ENCODE measurements at places on chromosomes 2 and 18.
A peak's percentile ranks its signal among the peaks of the same experiment; 100 is the strongest.

DNA sequence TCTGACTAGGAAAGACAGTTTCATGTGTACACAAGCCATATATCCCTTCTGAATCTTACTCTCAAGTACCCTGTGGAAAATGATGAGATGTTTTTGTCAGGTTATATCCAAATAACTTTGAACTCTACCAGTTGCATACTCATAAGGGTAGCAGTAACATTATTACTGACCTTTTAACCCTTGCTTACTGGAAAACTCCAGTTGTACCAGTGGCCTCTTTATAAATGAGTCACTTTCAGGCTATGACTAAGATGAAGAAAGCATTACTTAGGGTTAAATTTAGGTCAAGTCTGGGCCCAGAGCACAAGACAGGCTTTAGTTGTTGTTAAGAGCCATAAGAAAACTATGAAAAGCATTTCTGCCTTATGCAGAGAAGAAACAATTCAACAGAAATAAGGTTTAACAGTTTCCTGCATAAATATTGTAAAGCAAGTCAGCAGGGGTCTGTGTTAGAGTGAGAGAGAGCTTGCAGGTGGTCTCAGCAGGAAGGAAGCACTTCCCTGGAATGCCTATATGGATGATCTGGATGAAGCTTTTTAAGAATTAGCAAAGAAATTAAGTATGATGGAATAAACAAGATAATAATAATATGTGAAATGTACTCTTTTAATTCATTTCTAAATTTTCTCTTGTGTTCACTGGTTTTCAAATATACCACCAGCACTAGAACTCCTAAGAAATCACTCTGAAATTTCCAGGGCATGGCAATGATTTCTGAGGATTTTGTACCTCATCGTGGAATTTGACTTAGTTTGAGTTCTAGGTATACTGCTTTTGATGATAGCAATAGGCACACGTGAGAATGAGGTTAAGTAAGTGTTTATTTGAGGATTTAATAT, 126.6 kb downstream of the UBE2E3 start:
- no peaks in the 10 kb centered on the region for H3K27me3 ChIP-seq
- peak; percentile 96 for ATAC-seq
- H3K36me3 ChIP-seq = no peaks in the 10 kb centered on the region
- peak overlapping the region; percentile 47 for H3K4me3 ChIP-seq

DNA sequence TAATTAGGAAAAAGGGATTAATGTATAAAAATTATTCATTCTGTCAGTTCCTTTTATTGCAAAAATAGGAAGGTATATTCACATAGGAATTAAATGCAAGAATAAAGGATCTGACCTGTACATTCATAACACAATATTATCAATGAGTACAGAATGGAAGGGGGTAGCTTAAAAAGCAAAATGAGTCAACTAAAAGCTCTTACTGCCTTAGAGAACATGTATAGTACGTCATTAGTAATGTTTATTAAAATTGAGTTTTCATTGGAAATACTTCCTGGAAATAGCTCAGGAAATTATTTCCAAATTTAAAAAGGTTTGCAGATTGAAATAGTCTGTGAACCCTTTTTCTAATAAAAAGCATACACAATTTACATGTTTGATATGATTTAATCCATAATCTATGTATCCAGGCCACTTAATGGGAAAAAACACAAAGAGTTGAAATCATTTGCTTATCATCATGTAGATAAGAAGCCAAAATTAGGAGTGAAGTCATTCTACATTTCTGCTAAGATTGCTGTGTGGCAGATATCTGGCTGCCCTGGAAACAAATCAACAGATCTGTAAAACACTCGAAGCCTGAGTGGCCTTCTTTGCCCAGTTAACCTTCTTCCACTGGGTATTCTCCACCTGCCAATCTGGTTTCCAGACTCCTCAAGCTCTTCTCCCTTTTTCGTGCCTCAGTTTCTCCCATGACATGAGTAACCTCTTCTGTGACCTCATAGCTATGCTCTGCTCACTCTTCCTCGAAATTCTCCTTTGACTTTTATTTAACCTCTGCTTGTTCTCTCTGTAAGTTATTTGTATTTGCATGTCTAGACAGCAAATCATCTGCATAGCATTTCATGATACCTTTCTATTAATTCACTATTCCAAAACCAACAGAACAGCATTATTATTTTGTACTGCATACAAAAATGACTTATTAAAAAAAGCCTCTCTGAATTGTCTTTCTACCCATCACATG, 181.2 kb upstream of the REV1 start:
- no peak overlapping the region for H3K4me3 ChIP-seq
- peaks cover 53% of the 10 kb centered on the region for H3K36me3 ChIP-seq
- H3K4me1 ChIP-seq = peaks cover 49% of the 10 kb centered on the region
- H3K27me3 ChIP-seq = no peaks in the 10 kb centered on the region
- ATAC-seq = no peak
- H3K27ac ChIP-seq = peak overlapping the region; percentile 54

DNA sequence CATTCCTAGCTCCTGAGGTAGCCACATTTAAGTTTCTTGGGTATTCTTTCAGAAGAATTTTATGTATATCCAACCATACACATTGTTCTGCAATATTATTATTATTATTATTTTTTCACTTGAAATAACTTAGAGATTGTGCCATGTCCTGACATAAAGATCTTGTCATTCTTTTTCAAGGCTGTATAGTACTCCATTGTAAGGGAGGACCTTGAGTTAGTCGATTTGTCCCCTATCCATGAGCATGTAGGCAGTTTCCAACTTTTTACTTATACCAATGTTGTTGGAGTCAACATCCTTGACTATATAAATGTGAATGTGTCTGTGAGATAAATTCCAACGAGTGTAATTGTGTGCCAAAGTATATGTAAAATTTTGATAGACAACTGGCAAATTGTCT, 891 bp upstream of the EGR4 start:
- peaks cover 59% of the 10 kb centered on the region for H3K27me3 ChIP-seq
- ATAC-seq = no peak
- H3K4me3 ChIP-seq = no peak overlapping the region

- no peaks in the 10 kb centered on the region for H3K36me3 ChIP-seq
- no peak overlapping the region for H3K27ac ChIP-seq
- H3K4me3 ChIP-seq = no peak overlapping the region
- peaks cover 18% of the 10 kb centered on the region for H3K27me3 ChIP-seq
Measured at GRCh38 chr18:11591957-11592356, 17.4 kb upstream of the SLC35G4 start.

DNA sequence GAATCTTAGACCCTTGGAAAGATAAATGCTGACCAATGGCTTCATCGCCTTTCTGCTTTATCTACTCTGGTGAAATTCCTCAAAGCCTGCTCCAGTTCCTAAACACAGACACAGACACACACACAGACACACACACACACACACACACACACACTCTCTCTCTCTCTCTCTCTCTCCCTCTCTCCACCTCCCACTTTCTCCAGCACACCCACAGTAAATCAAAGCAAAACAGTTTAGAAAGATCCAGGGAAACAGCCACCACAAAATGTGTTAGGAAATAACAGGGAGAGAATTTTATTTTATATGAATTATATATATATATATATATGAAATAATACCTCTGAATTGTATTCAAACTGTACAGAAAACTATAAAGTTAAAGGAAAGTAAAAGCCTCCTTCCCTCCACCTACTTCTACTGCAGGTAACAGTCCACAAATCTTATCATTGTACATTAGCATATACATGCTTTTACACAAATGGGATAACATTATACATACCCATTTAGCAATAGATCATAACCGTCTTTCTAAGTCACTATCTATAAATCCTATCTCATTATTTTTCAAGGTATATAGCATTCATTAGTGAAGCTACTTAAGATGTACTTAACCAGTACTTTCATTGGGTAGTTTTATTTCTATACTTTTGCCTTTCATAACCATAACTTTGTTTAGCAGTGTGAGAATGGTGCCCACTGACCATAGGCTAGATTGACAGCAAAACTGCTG, 38.5 kb downstream of the MREG start:
- peaks cover 44% of the 10 kb centered on the region for H3K4me1 ChIP-seq
- H3K27me3 ChIP-seq = no peaks in the 10 kb centered on the region
- no peak for ATAC-seq
- peak overlapping the region; percentile 47 for H3K27ac ChIP-seq
- no peak overlapping the region for H3K4me3 ChIP-seq
- H3K36me3 ChIP-seq = peaks cover 61% of the 10 kb centered on the region

Data from stimulated activated memory B cell treated with anti-CD40 and anti-IgM and Interleukin-4, amounts not matched to agents 10 μg/mL and 1 μg/mL and 100 μg/mL, for 72 hours (primary cell).